Inflammatory macrophage treated with lipopolysaccharide for 1 hour (primary cell): ENCODE measurements at places on chromosomes 7 and 10.

- DNase-seq = no peak
Observed at GRCh38 chr10:132371641-132372081, 25.3 kb upstream of the PWWP2B start.

DNA sequence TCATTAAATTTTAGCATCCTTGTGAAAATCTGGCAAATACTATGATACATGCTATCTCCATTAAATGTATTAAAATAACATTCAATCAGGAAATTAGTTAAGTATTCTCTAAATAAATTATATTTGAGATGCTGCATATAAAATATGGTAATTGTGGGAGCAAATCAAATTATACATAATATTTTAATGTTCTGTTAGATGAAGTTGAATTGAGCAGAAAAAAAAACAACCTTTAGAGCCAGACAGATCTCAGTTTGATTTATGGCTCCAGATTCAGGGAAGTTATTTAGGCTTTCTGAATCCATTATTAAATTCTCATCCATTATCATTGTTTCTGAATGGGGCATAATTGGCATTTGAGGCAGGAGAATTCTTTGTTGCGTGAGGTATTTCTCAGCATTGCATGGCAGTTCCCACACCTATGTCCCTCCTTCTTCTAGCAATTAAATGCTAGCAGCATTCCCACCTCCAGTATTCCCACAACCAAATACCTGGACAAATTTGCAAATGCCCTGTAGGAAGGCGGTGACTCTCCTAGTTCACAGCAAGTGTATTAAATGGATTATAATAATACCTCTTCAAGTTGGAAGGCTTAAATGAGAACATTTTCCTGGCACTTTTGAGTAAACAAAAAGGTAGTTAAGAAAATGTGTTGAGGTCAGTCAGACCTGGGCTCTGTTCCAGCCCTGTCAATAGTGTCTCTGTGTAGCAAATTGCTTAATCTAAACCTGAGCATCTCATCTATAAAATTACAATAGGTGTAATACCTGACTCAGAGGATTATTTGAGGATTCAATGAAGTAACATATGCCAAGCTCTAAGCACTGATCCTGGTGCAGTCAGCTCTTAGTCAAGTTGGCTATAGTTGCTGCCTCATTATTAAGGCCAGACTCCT, 108.9 kb downstream of the RNLS start:
- no peak for DNase-seq

DNA sequence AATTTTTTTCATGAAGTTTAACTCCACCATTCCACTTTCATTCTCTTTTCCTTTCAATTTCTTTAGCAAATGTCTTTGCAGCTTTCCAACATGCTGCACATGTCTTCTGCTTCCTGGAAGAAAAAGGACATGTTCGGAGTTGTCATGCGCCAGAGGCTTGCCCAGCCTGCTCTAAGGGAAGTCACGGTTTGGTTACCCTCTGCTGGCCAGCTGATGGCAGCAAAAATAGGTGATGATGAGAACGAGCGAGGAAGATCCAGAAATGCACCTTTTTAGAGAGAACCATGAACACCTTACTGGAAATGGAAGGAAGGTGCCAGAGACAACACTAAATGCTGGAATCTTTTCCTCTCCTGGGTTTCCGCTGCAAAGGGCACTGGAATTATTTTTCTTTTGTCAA, 4.9 kb upstream of the ZSCAN21 start:
- DNase-seq = peak; percentile 34

DNA sequence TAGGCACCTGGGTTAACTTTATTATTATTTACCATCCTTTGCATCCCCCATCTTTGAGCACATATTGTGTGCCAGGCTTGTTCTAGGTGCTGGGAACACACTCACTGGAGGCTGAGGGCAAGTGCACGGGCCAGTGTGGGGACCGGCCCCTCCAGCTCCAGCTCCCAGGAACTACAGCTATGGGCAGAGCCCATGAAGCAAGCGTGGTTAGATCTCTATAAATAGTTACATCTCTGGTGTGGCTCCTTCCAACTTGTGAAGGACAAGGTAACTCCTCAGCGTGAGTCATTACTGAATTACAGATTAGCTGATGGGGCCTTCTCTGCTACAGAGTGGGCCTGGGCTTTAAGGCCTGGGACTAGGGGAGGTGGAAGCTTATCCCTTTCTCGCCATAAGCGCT, 583.5 kb downstream of the SDK1 start:
- DNase-seq = no peak

- peak; percentile 63 for DNase-seq
Observed at GRCh38 chr10:93573051-93573909, 6.8 kb downstream of the FFAR4 start.

GRCh38 chr10:50224330-50224952, 26.9 kb downstream of the ASAH2 start:
- peak; percentile 64 for DNase-seq

GRCh38 chr10:7460006-7460405, 49.2 kb upstream of the SFMBT2 start:
- no peak for DNase-seq

GRCh38 chr10:124745673-124746072, 1.5 kb upstream of the FAM53B start:
- DNase-seq = peak; percentile 73

GRCh38 chr7:121761399-121761798, 111.6 kb upstream of the PTPRZ1 start:
- DNase-seq = no peak

DNA sequence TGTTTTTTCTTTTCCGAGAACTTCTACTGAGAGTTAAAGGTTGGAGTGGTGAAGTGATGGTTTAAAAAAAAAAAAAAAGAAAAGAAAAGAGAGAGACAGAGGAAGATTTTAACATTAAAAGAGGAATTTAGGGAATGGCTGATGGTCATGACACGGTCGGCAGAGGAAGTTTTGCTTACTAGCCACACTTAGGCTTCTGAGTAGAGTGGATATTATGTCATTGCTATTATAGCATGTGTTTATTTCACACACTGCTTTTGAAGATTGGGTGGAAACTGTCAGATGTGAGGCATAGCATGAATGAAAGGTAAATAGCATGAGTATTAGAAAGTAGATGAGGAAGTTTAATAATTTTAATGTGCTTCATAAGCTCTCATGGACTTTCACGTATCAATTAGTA, 2.5 kb downstream of the KAT6B start:
- peak; percentile 49 for DNase-seq

GRCh38 chr7:112877691-112878460, 87.7 kb upstream of the TMEM168 start:
- DNase-seq = peak; percentile 17

DNA sequence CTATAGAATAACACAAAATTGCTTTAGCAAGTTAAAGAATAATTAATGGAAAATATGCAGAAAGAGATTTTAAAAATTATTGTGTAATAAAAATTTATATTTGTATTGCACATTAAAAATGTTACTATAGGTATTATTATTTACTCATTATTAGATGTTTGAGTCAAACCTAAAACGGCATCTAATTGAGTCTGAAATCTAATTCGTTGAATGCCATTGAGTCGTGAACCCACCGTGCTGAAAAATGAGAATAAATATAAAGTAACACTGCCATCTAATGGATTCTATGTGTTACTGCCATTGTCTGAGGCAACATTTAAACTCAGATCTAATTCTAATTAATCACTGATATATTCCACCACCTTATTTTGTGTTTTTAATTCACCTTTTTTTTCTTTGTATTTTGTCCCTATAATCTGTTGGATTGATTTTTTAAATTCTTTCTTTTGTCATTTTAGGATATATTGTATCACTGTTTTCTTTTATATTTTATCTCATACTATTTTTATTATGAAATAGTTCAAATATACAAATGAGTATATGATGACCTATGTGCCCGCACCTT, 62.2 kb downstream of the SAMD9 start:
- DNase-seq = peak; percentile 41

DNA sequence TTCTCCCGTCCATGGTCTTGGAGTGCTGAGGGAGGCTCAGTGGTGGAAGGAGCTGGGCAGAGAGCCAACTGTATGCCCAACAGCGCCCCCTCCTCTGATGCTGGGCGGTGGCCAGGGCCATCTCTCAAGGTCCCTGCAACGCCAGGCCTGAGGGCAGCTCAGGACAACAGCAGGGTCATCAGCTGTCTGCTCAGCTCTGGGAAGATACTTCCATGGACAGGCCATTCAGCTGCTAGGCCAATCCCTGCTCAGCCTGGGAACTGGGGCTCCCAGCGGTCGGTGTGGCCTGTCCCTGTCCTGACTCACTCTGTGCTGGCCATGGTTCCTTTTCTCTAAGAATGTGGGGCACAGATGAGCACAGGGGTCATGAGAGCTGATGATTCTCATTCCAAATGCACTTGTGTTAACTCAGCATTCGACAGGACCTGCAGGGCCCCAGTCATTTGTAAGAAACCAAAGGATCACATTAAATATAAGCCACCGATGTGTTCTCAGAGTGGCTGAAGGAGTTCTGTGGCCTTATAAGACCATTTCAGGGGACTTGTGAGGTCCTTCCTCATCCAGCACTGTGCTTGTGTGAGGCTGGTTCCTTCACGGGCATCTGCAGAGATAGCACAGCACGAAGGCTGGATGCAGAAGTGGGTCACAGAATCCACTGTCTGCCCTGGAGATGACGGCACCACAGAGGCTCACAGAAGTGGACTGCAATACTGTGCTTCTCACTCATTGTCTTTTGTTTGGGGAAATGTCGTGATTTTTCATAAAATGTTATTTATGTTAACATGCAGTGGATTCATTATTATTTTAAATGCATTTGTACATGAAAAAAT, 73.0 kb downstream of the ADCY1 start:
- no peak for DNase-seq

DNA sequence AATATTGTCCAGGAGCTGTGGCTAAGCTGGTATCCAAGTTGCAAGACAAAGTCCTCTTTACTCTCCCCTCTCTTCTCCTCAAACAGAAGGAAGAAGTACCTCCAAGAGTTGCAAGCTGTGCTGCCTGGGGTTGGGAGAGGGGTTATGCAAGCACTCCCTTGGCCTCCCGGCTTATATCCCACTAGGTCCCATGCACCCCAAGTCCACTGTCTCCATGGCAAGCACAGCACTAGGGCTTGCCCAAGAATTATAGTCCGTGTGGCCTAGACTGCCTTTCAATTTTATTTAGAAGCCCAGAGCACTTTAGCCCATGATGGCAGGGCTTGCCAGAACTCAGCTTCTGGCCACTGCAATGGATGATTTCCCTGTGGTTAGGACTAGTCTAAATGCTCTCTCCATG, 40.4 kb upstream of the TECTB start:
- DNase-seq = no peak

DNA sequence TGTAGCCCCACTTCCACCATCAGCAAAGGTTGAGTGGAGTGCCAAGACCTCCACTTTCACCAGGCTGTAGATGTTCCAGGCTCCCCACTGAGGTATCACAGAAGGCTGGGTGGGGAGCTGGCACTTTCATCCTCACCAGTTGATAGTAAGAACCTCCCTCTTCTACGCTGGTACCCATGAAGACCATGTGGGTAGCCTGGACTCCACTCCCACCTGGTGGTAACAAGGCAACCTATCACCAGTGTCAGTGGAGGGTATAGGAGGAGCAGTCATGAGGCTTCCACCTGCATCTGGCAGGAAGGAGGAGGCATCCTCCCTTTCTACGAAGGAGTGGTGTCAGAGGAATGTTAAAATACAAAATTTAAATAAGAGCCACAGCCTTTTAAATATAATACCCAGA, 4.4 kb downstream of the SMIM30 start:
- no peak for DNase-seq

DNA sequence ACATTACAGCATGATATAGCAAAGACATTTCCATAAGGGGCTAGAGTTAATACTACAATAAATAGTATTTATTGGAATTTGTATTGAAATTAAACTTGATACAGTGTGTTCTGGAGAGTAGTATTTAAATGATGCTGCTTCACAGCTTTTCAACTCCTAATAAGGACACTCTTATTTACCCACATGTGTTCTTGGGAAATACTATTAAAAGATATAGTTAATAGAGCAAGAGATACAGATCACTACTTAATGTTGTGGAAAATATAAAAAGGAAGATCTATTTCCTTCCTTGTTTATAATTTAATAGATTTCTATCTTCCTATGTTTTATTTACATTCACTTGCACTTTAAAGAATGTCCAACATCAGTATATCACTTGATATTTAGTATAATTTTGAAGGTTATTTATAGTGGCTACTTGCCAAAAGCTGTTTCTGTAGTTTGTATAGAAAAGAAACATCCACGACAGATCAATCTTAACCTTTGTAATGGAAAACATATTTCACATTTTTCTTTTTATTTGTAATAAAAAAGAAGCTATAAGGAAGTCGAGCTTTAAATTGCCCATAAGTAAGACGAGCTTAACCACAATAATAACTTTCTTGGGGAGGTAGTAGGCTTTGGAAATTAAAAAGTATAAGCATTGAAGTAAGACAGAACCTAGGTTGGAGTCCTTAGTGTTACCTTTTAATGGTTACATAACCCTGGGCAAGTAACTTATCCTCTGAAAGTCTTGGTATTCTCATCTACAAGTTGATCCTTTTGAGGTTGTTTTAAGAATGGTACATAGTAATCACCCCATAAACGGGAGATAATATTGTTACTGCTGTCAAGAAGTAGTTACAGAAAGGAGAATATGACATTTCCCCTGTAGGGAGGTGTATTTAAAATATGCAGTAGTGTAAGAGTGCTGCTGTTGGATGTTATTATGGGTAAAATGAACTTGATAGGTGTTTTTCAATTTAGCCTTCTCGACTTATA, 32.8 kb downstream of the CPED1 start:
- no peak for DNase-seq

DNA sequence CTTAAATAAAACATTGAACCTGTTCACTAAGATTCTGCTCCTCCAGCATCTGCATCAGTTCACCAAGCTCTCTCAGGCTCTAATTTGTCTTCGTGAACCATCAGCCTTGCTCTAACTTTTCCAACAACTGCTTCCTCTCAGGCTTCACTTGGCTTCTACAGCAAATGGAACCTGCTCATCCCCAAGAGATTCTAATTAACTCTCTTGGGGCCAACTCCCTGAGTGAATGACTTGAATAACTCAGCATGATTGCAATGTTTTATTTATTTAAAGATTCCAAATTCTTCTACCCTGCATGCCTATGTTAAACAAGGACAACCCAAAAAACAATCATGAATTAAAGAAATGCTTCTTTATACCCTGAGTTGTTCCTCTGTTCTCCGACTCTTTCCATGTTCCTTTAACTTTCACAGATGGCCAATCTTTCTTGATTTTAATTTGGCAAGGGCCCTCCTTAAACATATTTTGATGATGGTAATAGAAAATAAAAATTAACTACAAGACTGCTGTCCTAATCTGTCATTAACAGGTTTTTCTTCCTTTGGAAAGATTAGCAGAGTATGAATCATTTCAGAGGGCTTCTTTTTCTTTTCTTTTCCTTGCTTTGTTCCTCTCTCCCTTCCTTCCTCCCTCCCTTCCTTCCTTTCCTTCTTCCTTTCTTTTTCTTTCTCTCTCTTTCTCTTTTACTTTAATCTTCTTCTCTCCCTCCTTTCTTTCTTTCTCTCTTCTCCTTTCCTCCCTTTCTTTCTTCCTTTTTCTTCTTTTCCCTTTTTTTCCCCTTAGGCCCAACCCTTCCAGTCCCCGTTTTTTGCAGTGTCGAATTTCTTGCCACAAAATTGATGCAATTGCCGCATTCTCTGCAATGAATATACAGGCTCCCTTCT, 195.0 kb upstream of the RHOBTB1 start:
- DNase-seq = no peak
